IPS DF 19.7 (cell line): ENCODE measurements at places on chromosomes 13 and 19.

- DNase-seq: no peak
Observed at GRCh38 chr13:21556051-21556450, 47.9 kb downstream of the MICU2 start.

GRCh38 chr19:28960986-28961705 lies 251.8 kb downstream of the UQCRFS1 start:
- DNase-seq: no peak

DNA sequence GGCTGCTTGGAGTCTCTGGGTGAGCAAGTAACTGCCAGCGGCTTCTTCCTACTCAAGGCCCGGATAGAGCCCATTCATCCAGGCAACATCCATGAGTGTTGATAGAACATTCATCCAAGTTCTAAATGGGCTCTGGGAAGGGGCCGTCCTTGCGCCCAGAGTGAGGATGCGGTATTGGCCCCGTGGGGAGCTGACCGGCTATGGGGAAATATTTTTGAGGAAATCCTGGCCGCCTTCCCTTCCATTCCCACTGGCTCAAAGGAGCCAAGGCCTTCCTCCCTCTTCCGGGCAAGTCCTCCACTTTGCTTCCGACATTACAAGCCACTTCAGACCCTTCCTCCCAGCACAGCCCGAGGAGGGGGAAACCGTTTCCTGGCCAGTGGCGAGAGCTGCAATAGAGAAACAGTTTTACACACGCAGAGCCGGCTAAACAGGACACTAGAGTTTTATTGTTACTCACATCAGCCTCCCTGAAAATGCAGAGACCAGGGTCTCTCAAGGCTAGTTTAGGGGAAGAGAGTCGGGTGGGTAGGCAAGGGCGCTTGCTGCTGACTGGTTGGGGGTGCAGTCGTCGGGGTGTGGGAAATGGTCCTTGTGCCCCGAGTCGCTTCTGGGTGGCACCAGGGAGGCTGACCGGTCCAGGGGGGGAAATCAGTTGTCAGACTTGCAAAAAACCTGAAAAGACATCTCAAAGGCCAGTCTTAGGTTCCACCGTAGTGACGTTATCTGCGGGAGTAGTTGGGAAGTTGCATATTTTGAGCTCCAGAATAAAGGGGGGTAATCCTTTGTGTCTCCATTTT lies 37.5 kb downstream of the C13orf46 start:
- DNase-seq: no peak

- DNase-seq: no peak
Observed at GRCh38 chr19:46460055-46460454, 11.3 kb downstream of the PNMA8A start.

DNA sequence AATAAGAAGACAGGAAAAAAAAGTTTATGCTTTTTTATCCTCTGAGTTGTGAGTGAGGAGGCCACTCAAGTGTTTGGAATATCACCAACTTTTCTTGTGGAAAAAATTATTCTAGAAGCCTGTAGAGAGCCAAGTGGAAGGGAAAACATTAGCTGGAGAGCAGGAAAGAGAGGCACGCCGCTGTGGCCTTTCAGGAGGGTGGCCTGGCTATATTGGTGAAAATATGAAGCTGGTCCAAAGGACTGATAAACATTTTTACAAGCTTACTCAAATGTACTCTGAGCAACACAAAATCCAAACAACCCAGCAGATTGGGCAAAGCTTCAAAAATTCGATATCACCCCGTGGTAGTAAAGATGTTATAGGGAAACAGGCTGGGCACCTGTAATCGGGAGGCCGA lies 2.3 kb upstream of the EIF3G start:
- DNase-seq: no peak

DNA sequence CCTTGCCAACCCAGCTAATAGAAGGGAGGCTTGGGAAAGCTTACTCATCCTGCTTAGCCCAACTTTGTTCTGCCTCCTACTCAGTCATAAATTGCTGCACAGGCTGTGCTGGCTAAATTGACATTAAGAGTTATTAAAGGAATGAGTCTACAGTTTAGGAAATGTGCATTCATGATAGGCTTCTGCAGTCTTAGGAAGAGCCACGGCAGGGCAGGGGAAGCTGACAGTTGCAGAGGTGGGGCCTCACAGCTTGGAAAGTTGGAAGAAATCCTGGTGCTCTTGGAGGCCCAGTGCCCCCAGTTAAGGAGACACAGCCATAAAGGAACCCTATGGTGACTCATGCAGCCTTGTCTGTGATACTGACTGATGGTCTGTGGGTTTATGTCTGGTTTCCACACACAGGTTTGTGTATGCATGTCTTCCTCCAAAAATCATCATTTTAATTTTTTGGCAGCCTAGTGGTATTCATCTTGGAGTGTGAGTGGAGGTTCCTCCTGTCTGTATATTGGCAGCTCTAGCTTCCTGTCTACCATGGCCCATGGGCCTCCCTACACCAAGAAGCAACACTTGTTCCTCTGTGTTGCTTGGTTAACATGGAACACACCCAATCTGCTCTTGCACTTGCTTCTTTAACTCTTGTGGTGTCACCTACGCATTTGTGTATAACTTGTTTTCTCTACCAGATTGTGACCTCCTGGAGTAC lies 135.0 kb upstream of the KL start:
- no peak for DNase-seq

- no peak for DNase-seq
Observed at GRCh38 chr19:5624018-5624663, 1.3 kb downstream of the SAFB start.

- DNase-seq: no peak
Observed at GRCh38 chr19:2040647-2041432, 10.2 kb downstream of the MKNK2 start.

DNA sequence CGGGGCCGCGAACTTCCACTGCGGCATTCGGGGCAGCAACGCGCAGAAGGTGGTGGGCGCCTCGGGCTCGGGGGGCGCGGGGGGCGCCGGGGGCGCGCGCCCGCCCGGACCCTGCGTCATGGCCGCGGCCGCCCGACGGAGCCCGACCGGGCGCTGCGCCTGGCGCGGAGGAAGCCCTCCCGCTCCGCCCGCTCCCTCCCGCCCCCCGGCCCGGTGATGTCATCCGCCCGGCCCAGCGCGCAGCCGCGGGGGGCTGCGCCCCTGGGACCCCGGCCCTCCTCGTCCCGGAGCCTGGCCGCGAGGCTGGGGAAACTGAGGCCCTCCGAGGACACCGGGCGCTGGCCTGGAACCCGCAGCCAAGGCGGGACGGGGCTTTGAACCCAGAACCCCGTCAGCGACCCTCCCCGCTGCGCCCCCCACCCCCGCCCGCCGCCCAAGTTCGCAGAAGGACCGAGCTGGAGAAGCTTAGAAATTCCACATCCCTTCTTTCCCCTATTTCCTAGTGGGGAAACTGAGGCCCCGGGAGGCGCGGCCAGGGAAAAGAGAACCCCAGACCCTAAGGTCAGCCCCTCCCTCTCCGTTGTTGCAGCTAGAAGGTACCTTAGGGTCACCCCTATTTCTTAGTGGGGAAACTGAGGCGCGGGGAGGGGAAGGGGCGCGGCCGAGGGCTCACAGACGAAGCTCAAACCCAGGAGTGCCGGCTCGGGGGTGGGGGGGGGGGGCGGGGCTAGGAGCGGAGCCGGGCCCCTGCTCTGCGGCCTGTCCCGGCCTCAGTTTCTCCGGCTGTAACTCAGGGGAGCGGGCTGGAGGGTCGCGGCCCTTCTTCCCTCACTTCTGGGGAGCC lies at the start of gene SHC2:
Gene SHC2 (minus strand): TSS at position 157 of the 844 bp plus-strand sequence. CDS start 37 bp downstream, at position 120.
- DNase-seq: no peak

- DNase-seq: no peak
Observed at GRCh38 chr13:101467415-101467814, 14.9 kb downstream of the ITGBL1 start.

DNA sequence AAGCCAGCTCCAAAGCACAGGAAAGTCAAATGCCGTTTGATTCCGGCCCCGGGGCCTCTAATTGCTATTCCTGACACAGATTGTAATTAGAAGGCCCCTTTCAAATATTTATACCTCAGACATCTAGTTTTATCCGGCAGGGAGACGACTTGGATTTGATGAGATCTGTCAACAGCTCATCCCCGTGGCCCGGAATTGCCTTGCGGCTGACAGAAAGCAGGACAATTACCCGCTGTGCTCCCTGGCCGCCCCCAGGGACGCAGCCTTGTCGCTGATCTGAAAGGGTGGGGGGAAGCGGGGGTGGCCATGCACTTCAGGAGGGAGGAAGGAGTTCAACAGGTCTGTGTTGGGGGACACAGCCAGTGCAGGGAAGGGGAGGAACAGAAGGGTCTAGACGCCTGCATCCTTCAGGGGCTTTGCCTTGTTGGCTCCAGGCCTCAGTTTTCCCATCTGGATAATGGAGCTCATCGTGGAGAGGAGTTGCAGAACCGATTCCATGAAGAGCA lies 1.8 kb upstream of the SHD start:
- no peak for DNase-seq

- no peak for DNase-seq
Observed at GRCh38 chr19:808423-808775, 11.1 kb downstream of the PTBP1 start.
